Activated CD8-positive, alpha-beta T cell treated with anti-CD3 and anti-CD28 coated beads, Interleukin-2, amount 10 ng/mL, durations not matched to agents 7 days and 5 days (primary cell): ENCODE measurements at places on chromosomes 1 and 21.

DNA sequence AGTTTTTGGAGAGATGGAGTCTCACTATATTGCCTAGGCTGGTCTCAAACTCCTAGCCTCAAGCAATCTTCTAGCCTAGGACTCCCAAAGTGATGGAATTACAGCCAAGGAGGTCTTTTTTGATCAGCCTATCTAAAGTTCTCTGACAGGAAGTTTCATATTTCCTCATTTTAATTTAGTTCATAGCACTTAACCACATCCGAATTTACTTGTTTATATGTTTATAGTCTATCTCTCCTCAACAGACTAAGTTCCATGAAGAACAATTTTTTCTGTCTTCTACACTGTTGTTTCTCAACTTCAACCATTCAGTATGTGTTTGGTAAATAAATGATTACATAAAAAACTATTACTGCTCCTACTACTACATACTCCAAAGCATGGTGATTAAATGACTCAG is 47.9 kb downstream of the GON4L start:
- DNase-seq: no peak

GRCh38 chr21:22796147-22796546 is 1797.9 kb downstream of the NCAM2 start:
- DNase-seq: no peak

- no peak for DNase-seq
Observed at GRCh38 chr1:23564529-23565122, 5.3 kb upstream of the ID3 start.

GRCh38 chr1:11100149-11100493 is 452 bp upstream of the EXOSC10 start:
- DNase-seq: no peak

- DNase-seq: no peak
Observed at GRCh38 chr1:29047142-29047541, 76.6 kb downstream of the TMEM200B start.

DNA sequence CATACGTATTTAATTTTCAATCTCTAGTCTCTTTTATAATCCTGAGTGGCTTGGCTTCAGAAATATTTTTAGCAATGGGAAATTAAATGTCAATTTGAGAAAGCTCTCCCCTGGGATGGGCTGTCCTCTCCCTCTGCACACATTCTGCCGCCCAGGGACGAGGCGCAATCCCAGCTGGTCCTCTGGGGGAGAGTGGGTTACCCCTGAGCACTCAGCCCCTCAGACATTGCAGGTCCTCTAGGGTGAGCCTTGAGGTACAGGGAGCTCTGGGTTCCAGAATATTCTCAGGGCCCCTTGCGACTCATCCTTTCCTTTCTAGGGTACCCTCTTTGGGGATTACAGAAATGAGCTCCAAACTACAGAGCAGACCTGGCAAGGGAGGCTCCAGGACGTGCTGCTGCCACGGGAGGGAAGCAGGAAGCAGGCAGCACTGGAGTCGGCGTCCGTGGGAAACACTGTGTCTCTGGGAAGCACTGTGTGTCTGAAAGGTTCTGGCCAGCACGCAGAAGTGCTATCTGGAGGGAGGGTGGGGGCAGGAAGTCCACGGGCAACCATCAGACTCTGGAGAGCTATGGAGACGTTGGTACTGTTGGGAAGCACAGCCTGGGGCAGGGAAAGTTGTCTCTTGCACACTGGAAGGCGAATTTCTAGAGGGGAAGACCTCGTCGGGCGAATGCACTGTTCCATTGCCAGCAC is 343.3 kb upstream of the VAMP3 start:
- DNase-seq: no peak

- DNase-seq: no peak
Observed at GRCh38 chr21:32048353-32048752, 175.5 kb downstream of the HUNK start.

- DNase-seq: no peak
Observed at GRCh38 chr1:167515893-167516321, 2.4 kb downstream of the CD247 start.

DNA sequence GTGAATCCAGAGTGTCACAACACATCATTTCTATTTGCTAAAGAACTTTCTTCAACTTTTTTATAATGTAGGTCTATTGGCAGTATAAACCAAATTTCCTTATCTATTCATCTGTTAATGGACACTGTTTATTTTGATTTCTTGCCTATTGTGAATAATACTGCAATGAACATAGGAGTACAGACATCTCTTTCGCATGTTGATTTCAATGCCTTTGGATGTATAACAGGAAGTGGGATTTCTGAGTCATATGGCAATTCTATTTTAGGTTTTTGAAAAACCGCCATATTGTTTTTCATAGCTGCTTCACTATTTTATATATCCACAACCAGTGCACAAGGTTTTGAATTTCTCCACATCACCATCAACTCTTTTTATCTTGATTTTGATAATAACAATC is 198.7 kb downstream of the KCNT2 start:
- no peak for DNase-seq

- DNase-seq: no peak
Observed at GRCh38 chr1:201944002-201944401, 2.3 kb downstream of the LMOD1 start.

DNA sequence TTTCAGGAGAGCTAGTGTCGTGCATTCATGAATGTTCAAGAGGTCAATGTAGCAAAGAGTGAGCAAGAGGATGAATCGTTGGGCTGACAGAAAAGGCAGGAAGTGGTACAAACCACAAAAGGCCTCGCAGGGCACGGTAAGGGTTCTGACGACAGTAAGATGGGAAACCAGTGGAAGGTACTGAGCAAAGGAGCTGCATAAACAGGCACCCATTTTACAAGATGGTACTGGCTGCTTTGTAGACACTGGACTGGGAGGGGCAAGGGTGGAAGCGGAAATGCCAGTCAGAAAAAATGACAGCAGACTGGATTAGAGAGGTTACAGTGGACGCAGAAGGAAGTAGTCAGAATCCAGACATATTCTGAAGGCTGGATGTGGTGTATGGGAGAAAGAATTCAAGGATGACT is 123.5 kb downstream of the PTPN14 start:
- DNase-seq: peak; percentile 90

- no peak for DNase-seq
Observed at GRCh38 chr1:46184920-46185658, 8.8 kb upstream of the P3R3URF start.

DNA sequence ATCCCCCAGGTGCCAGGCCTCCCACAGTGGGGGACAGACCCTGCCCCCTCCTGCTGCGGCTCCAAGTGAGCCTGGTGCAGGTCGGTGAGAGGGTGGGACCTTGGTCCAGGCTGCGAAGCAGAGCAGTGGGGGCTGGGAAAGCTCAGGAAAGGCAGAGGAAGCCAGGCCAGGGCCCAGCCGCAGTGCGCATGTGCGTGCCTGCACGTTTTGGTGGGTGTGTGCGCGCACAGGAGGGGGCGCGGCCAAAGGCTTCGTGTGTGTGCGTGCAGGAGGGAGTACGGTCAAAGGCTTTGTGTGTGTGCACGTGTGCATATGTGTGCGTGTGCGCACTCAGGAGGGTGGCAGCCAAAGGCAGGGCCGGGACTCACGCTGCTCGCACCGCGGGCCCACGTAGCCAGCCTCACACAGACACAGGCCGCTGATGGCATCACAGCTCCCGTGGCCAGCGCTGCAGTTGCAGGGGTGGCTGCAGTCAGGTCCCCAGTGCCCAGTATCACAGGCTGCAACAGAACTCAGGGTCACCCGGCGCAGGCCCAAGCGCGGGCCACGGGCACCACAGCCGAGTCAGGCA is 45.9 kb downstream of the ARHGEF16 start:
- DNase-seq: no peak

GRCh38 chr21:17858747-17859146 is 39.6 kb upstream of the C21orf91 start:
- DNase-seq: no peak

- no peak for DNase-seq
Observed at GRCh38 chr1:41620365-41621169, 136.1 kb upstream of the EDN2 start.

GRCh38 chr1:161131523-161132409 is 701 bp downstream of the DEDD start:
- DNase-seq: peak; percentile 41

DNA sequence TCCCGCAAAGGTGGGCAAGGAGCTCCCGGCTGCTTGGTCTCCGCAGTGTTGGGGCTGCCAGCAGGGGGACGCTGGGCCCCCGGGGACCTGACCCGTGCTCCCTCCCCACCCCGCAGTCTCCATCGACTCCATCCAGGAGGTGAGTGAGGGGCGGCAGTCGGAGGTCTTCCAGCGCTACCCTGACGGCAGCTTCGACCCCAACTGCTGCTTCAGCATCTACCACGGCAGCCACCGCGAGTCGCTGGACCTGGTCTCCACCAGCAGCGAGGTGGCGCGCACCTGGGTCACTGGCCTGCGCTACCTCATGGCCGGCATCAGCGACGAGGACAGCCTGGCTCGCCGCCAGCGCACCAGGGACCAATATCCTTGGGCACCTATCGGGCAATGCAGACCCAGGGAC is 3.5 kb downstream of the PLCH2 start:
- DNase-seq: no peak

- DNase-seq: no peak
Observed at GRCh38 chr1:108719656-108720435, 7.1 kb downstream of the FNDC7 start.

DNA sequence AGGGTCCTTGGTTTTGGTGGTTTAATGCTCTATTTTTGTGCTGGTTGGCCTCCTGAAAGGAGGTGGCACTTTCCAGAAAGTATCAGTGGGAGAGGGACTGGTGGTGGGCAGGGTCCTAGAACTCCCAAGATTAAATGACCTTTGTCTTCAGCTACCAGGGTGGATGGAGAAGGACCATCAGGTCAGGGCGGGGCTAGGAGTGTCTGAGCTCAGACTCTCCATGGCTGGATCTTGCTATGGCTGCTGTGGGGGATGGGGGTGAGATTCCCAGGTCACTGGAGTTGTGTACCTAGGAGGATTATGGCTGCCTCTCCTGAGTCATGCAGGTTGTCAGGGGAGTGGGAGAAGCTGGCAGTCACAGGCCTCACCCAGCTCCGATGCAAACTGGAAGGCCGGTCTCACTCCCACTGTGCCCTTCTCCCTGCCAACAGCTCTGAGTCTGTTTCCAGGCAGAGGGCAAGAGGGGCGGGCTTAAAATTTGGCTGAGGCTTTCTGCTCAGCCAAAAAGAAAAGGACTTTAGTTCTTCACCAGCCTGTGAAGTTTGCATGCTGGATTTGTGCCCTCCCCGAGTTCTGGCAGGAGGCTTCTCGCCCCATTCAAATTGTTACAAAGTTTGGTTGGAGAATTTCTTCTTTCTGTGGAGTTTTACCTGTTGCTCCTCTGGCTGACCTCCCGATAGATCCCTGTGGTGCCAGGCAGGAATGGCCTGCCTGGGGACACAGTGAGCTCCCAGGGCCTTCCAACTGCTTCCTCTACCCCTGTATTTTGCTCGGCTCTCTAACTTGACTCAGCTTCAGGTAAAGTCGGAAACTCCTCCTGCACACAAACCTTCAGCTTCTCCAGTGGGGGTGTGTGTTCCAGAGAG is 13.1 kb upstream of the KYAT3 start:
- DNase-seq: no peak

GRCh38 chr1:209104646-209105045 is 478.9 kb upstream of the CAMK1G start:
- DNase-seq: no peak

DNA sequence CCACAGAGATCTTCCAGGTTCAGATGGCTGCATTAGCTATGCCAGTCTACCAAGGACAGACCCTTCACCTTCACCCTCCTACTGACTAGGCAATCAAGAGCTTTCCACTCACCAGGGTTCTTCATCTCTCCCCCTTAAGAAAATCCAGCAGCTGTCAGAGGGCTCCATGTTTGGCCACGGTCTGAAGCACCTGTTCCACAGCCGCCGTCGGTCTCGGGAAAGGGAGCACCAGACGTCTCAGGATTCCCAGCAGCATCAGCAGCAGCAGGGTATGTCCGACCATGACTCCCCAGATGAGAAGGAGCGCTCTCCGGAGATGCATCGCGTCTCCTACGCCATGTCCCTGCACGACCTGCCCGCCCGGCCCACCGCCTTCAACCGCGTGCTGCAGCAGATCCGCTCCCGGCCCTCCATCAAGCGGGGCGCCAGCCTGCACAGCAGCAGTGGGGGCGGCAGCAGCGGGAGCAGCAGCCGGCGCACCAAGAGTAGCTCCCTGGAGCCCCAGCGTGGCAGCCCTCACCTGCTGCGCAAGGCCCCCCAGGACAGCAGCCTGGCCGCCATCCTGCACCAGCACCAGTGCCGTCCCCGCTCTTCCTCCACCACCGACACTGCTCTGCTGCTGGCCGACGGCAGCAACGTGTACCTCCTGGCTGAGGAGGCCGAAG is 13.8 kb downstream of the TMCC2 start:
- no peak for DNase-seq

DNA sequence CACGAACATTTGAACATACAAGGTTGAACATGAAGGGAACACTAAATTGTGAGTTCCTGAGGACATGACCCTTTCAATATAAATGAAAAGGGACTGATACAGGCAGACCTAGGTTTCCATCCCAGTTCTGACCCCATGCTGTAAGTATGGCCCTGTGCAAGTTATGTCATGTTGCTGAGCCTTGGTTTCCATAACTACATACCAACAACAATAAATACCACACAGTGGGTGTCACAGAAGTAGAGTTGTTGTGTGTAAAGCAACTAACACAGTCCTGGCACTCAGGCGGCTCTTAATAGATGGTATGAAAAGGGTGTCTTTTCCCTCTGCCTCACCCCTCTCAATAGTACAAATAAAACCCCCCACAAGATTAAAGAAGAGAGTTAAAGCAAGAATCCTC is 140.8 kb downstream of the LMX1A start:
- DNase-seq: no peak

DNA sequence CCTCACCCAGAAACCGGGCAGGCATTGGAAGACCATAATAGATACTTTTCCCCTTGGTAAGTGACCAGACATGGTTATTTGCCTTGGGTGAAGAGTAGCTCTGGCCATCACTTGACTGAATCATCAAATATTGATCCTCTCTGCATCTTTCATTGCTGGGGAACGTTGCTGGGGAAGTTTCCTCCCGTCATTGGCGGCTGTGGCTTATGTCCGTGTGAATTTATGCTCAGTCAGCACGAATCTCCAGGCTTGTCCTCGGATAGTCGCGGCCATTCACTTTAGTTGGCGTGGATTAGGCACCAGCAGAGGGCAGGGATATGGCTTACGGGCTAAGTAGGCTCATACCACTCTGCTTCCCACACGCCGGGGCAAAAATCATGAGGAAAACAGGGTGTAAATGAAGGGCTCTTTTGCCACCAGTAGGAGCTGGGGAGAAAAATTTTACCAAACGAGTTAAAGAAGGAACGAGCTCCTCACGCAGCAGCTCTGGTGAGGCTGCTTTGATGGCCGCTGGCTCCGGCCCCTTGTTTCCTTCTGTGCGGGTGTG is 473.4 kb downstream of the CAMTA1 start:
- no peak for DNase-seq

GRCh38 chr1:169999331-169999741 is 75.2 kb downstream of the KIFAP3 start:
- DNase-seq: no peak

DNA sequence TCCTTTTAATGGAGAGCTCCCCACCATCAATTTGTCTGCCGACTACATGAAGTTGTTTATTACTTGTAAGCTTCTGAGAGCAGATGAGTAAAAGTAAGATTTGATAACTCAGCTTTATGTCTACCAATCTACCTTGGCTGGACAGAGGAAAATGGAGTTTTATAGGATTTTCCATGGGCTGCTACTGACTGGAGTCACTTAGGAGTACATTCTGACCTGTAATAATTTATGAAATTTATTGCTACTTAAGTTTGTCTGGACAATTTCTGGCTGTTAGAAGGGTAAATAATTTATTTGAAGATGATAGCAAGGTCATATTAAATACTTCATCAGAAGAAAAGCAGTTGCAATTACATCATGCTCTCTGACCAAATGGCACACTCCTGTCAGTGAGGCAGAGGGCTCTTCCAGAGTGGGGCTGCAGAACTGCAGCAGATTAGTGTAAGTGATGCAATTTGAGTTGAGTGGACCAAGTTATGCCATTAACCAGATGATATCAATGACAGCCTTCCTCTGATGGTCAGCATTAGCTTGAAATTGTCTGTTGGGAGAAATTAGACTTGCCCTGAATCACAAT is 736.7 kb upstream of the PTBP2 start:
- DNase-seq: no peak
